ENCODE measurements at places on chromosomes 4 and X. TPM values are rescaled to one million over a fixed set of nuclear protein-coding genes. Genes with fewer than 3 reads are reported as not detected.

DNA sequence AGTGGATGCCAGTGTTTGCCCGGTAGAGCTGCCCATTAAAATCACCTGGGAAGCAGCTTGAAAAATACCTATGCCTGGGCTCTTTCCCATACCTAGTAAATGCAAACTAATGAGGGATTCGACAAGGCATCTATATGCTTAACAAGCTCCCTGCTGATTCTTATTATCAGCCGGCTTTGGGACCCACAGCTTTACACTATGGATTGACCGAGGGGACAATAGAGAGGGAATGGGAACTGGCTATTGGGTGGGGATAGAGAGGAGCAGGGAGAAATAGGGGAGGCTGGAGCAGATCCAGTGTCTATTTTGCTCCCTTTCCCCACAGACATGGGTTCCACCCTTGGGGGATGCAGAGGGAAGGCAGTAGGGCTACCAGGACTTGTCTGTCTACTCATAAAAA lies 103.1 kb upstream of the TEX13D start:
- H3K27ac ChIP-seq: no peak overlapping the region
- no peak for DNase-seq
- H3K27me3 ChIP-seq: no peaks in the 10 kb centered on the region
- H3K4me3 ChIP-seq: no peak overlapping the region
- no peaks in the 10 kb centered on the region for H3K36me3 ChIP-seq

DNA sequence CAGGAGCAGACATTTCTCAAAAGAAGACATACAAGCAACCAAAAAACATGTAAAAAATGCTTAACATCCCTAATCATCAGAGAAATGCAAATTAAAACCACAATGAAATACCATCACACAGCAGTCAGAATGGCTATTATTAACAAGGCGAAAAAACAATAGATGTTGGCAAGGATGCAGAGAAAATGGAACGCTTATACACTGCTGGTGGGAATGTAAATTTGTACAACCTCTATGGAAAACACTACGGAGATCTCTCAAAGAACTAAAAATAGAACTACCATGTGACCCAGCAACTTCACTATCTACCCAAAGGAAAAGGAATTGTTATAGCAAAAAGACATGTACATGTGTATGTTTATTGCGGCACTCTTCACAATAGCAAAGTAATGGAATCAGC lies 71.5 kb downstream of the PPP4R3C start:
- H3K4me1 ChIP-seq: no peaks in the 10 kb centered on the region
- no peaks in the 10 kb centered on the region for H3K36me3 ChIP-seq
- H3K27me3 ChIP-seq: no peaks in the 10 kb centered on the region
- no peak overlapping the region for H3K4me3 ChIP-seq

CSN1S1 gene
- not detected for total RNA-seq

GRCh38 chr4:4260185-4260751 lies 12.2 kb upstream of the TMEM128 start:
- H3K27me3 ChIP-seq: no peaks in the 10 kb centered on the region
- no peaks in the 10 kb centered on the region for H3K4me1 ChIP-seq
- no peak overlapping the region for H3K4me3 ChIP-seq
- H3K27ac ChIP-seq: no peak overlapping the region
- H3K36me3 ChIP-seq: no peaks in the 10 kb centered on the region

DNA sequence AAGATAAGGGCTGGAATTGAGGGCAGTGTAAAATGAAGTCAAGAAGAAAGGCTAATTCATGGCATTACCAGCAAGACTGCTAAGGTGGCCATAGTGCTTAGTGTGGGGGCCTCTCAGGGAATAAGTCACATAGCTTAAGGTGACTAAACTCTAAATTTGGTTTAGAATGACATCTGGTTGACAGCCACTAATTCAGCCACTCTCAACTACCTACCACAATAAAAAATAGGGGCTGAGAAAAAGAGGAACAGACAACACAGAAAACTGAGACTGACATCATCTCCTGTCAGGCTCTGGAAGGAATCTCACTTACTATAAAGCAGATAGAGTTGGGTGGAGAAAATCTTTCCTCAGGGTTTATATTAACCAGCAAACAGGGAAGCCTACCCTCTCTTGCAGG lies 96.9 kb downstream of the CHRDL1 start:
- H3K4me3 ChIP-seq: no peak overlapping the region
- DNase-seq: no peak
- no peak overlapping the region for H3K27ac ChIP-seq
- no peaks in the 10 kb centered on the region for H3K27me3 ChIP-seq

- H3K27me3 ChIP-seq: no peaks in the 10 kb centered on the region
- no peak overlapping the region for H3K27ac ChIP-seq
- no peaks in the 10 kb centered on the region for H3K36me3 ChIP-seq
- H3K4me3 ChIP-seq: no peak overlapping the region
Observed at GRCh38 chr4:76219299-76220055, 5.9 kb upstream of the SCARB2 start.

DNA sequence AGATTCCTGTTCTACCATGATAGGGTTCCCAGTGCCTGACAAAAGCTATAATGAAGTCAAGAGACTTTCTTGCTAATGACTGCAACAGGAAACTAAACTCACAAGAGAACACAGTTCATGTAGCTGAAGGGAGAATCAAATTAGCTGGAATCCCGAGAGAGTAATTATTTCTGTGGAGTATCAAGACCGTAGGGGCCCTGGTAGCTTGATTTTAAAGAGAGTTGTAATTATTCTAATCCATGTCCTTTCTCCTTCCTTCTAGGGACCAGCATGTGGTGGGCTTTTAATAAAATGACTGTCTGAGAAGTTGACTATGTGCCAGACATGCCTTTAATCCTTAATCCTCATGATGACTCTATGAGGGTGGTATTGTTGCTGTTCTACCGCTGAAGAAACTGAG lies 1.7 kb upstream of the TRPC5OS start:
- H3K27me3 ChIP-seq: peaks cover 4% of the 10 kb centered on the region
- H3K27ac ChIP-seq: no peak overlapping the region
- DNase-seq: no peak
- no peaks in the 10 kb centered on the region for H3K36me3 ChIP-seq
- H3K4me3 ChIP-seq: no peak overlapping the region

PPP2R2C gene
- total RNA-seq: not detected

GRCh38 chr4:15385515-15385914 lies 42.3 kb upstream of the C1QTNF7 start:
- no peak overlapping the region for H3K27ac ChIP-seq
- H3K36me3 ChIP-seq: no peaks in the 10 kb centered on the region
- no peak for DNase-seq

DNA sequence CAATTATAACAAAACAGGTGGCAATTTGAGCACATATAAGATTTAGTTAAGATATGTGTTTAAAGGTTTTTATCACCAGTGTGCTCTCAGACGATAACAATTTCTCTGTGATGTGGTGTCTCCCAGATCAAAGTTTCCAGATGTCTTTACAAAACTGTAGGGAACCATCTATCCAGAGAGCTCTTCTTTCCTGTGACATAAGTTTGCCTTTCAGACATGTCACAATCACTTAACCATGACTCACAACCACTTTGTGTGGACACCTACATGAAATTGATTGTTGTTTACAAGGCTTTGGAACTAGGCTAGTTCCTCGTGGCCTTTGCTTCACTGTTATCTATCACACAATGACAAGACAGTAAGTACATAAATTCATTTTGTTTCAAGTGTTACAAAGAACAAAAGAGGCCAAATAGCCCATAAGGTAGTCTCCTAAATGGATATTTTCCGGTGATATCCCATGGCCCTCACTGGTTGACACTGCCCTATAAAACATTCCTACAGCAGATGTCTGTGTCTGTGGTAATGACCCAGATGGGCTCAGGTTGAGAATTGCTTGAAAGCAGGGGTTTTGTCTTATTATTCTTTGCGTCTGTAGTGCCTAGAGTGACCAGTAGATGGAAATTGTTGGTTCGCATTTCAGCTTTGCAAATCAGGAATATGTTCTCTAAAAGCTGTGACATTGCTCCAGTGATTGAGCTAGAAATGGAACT lies 297.8 kb upstream of the FAM241A start:
- no peak overlapping the region for H3K4me3 ChIP-seq
- H3K27ac ChIP-seq: no peak overlapping the region
- H3K36me3 ChIP-seq: no peaks in the 10 kb centered on the region
- no peaks in the 10 kb centered on the region for H3K27me3 ChIP-seq

EFHC2 gene
- 0.34 TPM for total RNA-seq

PALLD gene
- total RNA-seq: 0.94 TPM

- H3K27ac ChIP-seq: no peak overlapping the region
- no peaks in the 10 kb centered on the region for H3K27me3 ChIP-seq
- no peak for DNase-seq
- H3K36me3 ChIP-seq: no peaks in the 10 kb centered on the region
Observed at GRCh38 chr4:89685277-89685676, 151.7 kb downstream of the SNCA start.

GRCh38 chrX:63330681-63331080 lies 20.5 kb downstream of the SPIN4 start:
- peaks cover 3% of the 10 kb centered on the region for H3K4me1 ChIP-seq
- H3K27ac ChIP-seq: no peak overlapping the region
- H3K4me3 ChIP-seq: no peak overlapping the region
- H3K36me3 ChIP-seq: peaks cover 13% of the 10 kb centered on the region

DNA sequence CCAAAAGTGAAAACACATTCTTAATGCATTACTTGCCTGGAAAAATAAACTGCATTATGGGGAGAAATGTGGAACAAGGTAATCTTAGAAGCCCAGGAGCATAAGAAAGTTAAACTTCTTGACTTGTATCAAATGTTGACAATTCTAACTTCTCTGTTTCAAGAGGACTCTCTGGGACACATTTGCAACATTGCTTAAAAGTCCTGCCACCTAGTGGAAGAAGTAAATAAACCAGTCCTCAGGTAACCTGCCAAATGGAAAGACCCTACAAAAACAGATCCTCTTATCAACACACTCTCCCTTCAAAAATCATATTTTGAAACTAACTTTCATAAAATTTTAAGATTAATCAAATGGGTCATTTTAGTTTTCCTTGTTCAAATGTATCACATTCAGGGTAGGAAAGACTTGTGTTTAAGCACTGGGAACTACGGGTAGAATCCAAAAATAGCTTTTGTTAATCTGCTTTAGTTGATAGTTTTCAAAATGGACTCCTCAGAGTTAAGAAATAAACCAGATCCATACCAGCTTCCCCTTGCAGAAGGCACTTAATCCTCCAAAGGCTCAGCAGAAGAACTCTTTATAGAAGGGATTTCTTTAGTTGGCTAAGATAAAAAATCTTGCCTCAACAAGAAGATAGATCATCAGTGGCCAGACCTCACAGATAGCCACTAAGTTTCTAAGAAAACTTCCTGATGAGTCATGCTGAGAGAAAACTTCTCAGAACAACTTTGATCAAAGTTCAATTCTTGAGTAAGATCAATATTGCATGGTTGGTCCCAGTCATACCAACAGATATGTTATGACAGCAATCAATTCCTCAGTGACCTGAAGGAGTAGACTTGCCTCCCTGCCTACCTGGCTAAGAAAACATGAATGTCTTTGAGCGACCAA lies 141.7 kb downstream of the HHIP start:
- no peak overlapping the region for H3K4me3 ChIP-seq
- H3K4me1 ChIP-seq: no peaks in the 10 kb centered on the region
- DNase-seq: no peak
- H3K27ac ChIP-seq: no peak overlapping the region

DNA sequence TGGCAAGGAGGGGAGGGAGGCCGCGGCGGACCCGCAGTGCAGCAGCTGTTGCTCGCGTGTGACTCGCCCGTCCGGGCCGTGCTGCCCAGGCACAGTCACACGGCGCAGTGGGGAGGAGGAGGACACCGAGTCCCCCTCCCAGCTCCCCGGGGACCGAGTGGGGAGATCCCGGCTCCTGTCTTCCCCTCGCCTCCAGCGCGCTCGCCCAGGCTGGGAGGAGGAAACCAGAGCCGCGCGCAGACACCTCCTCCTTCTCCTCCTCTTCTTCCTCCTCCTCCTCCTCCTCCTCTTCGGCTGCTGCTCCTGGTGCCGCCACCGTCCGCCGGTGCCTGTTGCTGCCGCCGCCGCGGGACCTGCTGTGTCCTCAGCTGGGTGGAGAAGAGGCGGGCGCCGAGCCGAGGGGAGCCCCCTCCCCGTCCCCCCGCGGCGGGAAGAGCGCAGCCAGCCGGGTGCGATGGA lies at the start of gene TBC1D1:
Gene TBC1D1, plus strand, starts transcription at position 284 of the 459 bp plus-strand sequence. CDS start 11,012 bp downstream, outside the sequence.
- peaks cover 8% of the 10 kb centered on the region for H3K36me3 ChIP-seq
- H3K27me3 ChIP-seq: peaks cover 3% of the 10 kb centered on the region
- no peak for DNase-seq
- peak within 1 kb of the TSS; percentile 84 for H3K4me3 ChIP-seq
- peaks cover 31% of the 10 kb centered on the region for H3K4me1 ChIP-seq
- peak within 1 kb of the TSS; percentile 96 for H3K27ac ChIP-seq

- no peaks in the 10 kb centered on the region for H3K4me1 ChIP-seq
- no peak for DNase-seq
Observed at GRCh38 chrX:4708970-4709760, 995.7 kb upstream of the PRKX start.

- H3K4me3 ChIP-seq: no peak overlapping the region
Observed at GRCh38 chrX:137771537-137771936, 205.6 kb downstream of the ZIC3 start.

C4orf36 gene
- not detected for total RNA-seq

DNA sequence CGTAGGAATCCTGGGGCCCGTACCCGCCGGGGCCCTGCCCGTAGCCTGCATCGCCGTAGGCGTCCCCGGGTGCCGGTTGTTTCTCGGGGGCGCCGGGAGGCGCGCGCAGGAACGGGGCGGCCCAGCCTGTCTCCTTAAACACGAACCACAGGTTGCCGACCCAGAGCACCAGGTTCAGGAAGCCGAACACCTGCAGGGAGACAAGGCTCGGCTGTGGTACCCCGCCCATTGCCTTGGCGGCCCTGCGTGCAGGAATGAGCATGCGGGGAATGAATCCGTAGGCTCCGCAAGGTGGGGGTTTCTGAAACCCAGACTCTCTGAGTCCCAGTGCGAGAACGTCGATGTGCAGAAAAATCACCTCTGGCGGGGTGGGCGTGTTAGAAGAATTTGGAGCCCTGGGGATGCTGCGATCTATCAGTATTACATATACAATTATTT lies 5.4 kb upstream of the PRICKLE3 start:
- DNase-seq: no peak
- peaks cover 19% of the 10 kb centered on the region for H3K4me1 ChIP-seq
- H3K27me3 ChIP-seq: no peaks in the 10 kb centered on the region
- peak overlapping the region; percentile 99 for H3K4me3 ChIP-seq
- peaks cover 2% of the 10 kb centered on the region for H3K36me3 ChIP-seq
- H3K27ac ChIP-seq: peak overlapping the region; percentile 87

GLRA2 gene
- total RNA-seq: not detected

SPARCL1 gene
- not detected for total RNA-seq

- H3K36me3 ChIP-seq: peaks cover 18% of the 10 kb centered on the region
- DNase-seq: no peak
- H3K4me3 ChIP-seq: no peak overlapping the region
- no peaks in the 10 kb centered on the region for H3K27me3 ChIP-seq
- H3K4me1 ChIP-seq: peaks cover 24% of the 10 kb centered on the region
- no peak overlapping the region for H3K27ac ChIP-seq
Observed at GRCh38 chrX:2689773-2690666, 1.1 kb upstream of the CD99 start.

PHEX gene
- total RNA-seq: 22.3 TPM

- H3K4me3 ChIP-seq: peak overlapping the region; percentile 96
- H3K4me1 ChIP-seq: peaks cover 11% of the 10 kb centered on the region
- peak overlapping the region; percentile 99 for H3K27ac ChIP-seq
- DNase-seq: no peak
- H3K36me3 ChIP-seq: peaks cover 25% of the 10 kb centered on the region
- H3K27me3 ChIP-seq: no peaks in the 10 kb centered on the region
Observed at GRCh38 chrX:74613370-74614092, 893 bp downstream of the RLIM start.

IL2RG gene
- total RNA-seq: 241 TPM
